ENCODE measurements at places on chromosomes 5 and 9.

GRCh38 chr5:176959051-176959450 is 47.5 kb downstream of the UIMC1 start:
- peak; percentile 9 for DNase-seq

DNA sequence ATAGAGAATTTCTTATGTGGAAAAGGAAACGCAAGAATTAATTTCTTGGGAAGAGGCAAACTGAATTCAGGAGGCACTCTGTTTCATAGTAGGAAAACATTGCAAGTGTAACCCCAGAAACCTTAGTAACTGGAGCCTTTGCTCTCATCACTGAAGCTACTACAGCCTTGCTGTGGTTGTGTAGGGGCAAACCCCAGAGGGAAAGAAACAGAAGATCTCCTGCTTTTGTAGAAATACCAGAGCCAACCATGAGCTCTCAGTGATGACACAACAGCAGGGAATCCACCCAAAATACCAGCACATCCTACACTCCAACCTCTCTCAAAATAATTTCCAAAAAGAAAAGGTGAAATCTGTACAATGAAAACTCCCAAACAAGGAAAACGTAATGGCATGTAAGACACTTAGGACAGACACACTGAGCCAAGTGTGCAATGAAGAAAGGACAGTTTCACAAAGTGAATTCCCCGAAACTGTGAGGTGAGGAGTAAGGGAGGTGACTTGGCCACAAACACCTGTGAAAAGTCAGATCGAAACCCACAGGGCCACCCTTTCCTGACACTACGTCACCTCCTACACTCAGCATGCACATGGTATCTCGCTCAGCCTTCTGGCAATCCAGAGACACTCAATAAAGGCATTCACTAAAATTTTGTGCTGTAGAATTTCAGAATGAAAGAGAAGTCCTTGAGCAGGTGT is 8.5 kb upstream of the ACSL6 start:
- DNase-seq: peak; percentile 77

DNA sequence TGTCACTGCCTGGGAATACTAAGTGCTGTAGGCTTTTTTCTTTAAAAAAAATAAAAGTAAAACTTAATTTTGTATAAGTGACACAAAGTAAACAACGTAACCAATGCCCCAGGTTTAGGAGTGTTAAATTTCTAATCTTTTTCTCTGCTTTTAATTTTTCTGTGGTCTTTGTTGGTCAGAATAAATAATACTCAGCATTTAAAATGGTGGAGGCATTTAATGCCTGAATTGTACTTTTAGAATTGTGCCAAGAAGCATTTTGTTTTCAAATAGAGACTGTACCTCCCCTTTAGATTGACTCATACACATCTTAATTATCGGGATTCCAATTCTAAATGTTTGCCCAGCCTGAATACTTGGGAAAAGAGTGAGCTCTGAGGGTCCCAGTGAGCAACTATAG is 1.6 kb downstream of the DMXL1 start:
- DNase-seq: no peak

DNA sequence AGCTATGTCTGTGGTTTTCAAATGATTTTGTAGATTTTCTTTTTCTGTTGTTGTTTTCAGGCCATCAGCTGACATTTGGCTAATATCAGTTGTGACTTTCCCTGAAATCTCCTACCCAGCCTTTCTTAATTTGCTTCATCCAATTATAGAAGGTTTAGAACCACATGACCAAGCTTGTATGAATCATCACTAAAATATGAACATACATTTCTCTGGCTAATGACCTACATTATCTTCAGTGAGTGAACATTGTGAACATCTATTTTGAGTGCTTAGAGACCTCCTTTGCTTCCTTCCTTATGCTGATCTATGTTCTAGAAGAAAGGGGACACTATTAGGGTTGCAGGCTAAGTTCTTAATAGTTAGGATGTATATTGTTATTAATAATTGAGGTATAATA is 532.5 kb downstream of the RAB3C start:
- DNase-seq: no peak

DNA sequence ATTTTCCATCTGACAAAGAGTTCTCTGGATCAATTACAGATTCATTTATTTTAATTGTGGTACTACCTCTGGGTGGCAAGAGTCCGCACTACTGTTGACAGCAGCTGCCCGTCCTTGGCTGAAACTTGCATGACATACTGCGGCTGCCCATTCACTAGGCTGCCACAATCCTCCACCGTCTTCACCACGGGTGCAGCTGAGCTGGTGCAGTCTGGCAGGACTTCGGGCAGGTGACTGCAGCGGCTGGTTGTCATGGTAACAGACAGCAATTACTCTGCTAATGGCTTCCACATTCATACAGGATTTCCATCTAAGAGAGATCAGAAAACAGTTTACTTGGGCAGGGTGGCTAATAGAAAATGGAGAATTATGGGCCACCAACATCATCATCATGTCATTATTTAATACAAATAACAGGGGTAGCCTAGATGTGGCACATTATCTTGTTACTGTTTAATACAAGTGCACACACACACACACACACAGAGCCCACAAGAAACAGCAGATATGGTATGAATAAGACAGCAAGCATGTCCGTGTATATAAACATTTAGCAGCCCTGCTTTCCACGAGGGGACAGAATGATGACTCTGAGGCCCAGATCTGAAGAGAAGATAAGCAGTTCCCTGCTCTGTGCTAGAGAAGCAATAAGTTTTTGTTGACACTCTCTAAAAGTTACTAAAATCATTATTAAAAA is 112.3 kb downstream of the MARCHF3 start:
- no peak for DNase-seq

DNA sequence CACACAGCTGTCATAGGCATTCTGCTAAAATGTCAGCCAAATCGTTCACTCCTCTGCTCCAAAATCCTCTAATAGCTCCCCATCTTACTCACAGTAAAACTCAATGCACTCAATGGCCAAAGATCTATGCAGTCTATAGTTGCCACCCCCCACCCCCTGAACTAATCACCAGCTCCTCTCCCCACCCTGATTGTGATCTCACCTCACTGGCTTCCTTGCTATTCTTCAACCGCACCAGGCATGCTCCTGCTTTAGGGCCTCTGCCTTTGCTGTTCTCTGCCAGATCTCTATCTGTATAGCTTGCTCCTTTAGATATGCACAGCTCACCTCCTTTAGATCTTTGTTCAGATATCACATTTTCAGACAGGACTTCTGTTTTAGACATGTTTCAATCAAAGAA is 33.2 kb upstream of the SNX2 start:
- no peak for DNase-seq

GRCh38 chr5:2536632-2537377 is 214.7 kb downstream of the IRX2 start:
- DNase-seq: no peak

DNA sequence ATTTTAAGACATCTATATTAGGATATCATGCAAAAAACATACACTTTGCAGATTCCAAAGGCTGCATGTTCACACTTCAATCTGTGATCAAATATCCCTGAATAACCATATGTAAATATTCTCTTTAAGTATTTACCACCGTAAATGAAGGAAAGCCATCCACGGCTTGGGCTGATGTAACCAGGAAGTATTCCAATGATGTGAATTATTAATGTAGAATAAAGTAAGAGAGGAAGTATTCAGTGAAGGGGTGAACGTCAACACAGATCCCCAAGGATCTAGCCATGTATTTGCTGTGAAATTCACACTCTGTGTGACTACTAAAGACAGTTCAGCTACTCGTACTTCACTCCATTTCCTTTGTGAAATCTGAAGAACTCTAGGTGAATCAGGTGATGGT is 75.2 kb downstream of the CDH6 start:
- DNase-seq: no peak

DNA sequence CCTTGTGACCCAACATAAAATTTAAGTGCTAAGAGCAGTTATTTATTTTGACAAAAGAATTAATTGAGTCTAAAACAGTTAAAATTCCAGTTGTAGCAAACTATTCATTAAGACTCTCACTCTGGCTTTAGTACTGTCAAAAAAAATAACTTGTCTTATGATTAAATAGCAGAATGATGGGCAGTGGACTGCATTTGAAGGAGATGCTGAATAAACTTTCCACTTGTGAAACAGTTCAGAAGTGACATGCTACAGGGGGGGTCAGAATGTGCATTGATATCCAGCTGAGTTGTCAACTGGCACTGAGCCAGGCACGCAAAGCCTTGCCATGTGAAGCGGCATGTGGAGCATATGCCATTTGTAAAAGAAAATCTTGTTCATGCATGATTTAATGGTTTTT is 76.0 kb downstream of the FCHO2 start:
- DNase-seq: no peak

- DNase-seq: no peak
These were observed 409.0 kb downstream of the PRR16 start for GRCh38 chr5:120873083-120873482.

DNA sequence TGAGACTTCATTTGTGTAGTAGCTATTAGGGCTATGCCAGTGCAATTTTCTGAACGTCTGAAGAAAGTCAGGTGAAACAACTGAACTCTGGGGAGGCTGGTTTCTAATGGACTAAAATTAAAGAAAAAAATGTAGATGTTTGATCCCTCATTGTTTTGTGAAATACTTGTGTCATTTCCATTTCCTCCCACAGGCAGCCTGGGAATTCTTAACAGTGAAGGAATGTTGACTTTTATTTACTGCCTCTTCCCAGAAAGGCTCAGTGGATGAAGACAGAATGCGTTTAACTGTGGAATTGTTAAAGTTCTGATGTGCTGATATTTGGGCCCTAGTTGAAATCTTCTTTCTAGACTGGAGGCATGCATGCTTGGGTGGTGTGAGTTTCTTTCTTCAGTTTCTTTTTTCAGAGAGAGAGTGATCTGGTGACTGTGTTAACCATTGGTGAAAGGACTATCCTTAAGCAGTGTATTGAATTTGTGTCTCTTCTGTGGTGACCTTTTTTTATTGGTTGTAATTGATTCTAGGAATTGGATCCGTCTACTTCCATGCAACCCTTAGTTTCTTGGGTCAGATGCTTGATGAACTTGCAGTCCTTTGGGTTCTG is 15.5 kb downstream of the ACER2 start:
- DNase-seq: no peak

- no peak for DNase-seq
These were observed 588.0 kb upstream of the KLF4 start for GRCh38 chr9:108077556-108077955.

- DNase-seq: no peak
These were observed 116.5 kb upstream of the PHYKPL start for GRCh38 chr5:178349075-178349511.

- DNase-seq: no peak
These were observed 95.0 kb upstream of the PCSK1 start for GRCh38 chr5:96527768-96528661.

- DNase-seq: no peak
These were observed 313 bp downstream of the BRIX1 start for GRCh38 chr5:34915856-34916192.

- DNase-seq: no peak
These were observed 1.2 kb downstream of the JAK2 start for GRCh38 chr9:4986296-4986695.

- DNase-seq: no peak
These were observed 56.6 kb upstream of the DMRT1 start for GRCh38 chr9:784916-785315.

GRCh38 chr5:6586647-6587042 is 46.2 kb downstream of the NSUN2 start:
- DNase-seq: no peak

GRCh38 chr5:145340099-145340498 is 495.0 kb downstream of the PRELID2 start:
- no peak for DNase-seq

DNA sequence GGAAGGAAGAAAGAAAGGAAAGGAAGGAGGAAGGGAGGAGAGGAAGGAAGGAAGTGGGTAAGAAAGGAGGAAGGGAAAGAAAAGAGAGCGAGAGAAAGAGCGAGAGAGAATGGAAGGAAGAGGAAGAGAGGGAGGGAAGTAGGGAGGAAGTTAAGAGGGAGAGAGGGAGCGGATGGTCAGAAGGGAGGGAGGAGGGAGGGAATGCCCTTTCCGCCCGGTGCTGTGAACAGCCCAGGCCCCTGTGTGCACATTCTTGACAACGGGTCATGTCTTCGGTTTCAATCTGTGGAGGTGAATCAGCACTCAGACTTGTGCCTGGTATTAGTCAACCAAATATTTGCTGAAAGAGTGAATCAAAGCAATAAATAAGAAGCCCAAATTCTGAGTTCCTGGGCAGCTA is 39.2 kb downstream of the PRUNE2 start:
- no peak for DNase-seq

DNA sequence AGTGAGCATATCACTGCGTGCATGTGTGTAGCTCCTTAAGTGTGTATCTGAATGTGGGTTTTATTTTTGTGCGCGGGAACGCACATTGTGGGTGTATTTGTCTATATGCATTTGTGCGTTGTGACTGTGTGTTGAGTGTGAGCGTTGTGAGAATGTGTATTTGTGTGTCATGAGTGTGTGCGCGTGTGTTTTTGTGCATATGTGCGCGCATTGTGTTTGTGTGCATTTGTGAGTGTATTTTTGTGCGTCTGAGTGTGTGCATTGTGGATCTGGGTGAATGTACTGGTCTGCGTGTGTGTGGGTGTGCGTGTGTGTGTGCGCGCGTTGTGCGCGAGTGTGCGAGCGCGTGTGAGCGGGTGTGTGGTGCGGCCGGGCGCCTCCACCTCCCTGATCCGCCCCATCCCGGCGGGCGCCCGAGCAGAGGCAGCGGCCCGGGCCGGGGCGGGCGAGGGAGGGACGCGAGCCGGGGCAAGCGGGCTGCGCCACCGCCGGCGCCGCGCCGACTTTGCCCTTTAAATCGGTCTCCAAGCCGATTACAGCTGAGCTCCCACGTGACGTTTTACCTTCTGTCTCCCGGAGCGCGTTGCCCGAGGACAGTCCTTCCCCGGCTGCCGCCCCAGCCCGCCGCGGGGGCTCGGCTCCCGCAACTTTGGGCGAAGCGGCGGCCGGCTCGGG is at the start of gene RASGRF2:
Gene RASGRF2, plus strand, starts transcription at position 596 of the 675 bp plus-strand sequence. CDS start 376 bp downstream, outside the sequence.
- no peak for DNase-seq

GRCh38 chr9:97160255-97160654 is 121.3 kb upstream of the CTSV start:
- no peak for DNase-seq

GRCh38 chr5:139642213-139642612 is 5.9 kb upstream of the CXXC5 start:
- DNase-seq: no peak

GRCh38 chr5:38379350-38379937 is 121.1 kb downstream of the EGFLAM start:
- DNase-seq: no peak

DNA sequence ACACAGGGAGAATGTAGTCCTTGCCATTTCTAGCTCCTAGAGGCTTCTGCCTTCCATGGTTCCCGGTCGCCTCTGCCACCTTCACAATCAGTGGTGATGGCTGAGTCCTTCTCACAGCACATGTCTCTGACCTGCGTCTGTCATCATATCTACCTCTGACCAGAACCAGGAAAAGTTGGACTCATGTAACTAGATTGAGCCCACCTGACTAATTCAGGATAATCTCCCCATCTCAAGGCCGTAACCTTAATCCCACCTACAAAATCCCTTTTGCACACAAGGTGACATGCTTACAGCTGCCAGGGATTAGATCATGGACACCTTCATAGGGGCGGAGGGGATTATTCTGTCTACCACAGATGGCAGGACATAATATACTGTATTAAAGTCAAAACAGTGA is 375.6 kb downstream of the ICE1 start:
- no peak for DNase-seq

- no peak for DNase-seq
These were observed 1696.5 kb downstream of the MAT2B start for GRCh38 chr5:165201771-165202518.

All from GM19239 (cell line).